ENCODE measurements at places on chromosomes 2 and 18.

DNA sequence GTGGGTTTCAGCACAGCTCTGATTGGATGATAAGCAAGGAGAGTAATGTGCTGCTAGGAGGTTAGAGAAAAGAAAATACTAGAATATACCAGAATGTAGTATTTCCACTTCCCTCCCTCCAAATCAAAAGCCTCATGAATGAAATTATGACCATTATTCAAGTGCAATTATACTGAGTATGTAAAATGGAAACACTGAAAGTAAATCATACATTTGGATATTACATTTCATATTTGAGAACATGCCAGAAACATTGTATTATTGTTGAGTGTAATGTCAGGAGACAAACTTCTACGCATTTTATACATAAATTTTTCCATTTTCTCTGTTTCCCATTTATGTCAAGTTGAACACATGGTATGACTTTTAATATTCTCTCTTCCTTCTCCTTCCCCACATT, 942 bp upstream of the CETN1 start:
- no peak for DNase-seq

DNA sequence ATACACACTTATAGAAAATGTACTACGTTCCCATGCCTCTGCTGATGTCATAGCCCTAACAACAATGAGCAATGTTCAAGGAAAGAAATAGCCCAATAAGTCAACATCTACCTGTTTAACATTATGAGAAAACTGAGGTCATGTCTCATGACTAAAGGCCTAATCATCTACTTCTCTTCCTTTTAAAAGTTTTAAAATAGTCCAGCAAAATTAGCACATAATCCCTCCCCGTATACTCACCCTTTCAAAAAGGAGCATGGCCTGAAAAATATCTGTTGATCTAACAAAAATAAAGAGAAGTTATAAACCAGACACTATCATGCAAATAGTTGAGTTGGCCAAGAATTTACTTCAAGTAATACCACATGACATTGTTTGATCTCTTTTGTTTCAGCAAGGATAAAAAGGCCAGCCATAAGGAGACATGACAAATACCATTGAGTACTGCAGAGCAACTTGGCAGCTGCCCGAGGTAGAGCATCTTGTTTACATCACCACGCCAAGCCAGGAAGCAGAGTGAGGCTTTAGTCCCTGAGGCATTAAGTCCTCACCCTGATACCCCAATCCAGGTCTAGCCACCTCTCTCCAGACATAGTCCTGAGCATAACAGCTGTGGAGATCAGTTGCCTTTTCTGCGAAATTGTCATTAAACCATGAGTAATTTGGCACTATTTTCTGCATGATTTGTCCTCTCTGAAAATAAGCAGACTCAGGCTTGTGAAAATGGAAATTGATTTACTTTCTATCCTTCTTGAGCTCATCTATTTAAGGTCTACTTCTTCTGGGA, 137.4 kb upstream of the ETAA1 start:
- DNase-seq: no peak

GRCh38 chr18:59768409-59768808, 71.2 kb upstream of the CCBE1 start:
- DNase-seq: no peak

DNA sequence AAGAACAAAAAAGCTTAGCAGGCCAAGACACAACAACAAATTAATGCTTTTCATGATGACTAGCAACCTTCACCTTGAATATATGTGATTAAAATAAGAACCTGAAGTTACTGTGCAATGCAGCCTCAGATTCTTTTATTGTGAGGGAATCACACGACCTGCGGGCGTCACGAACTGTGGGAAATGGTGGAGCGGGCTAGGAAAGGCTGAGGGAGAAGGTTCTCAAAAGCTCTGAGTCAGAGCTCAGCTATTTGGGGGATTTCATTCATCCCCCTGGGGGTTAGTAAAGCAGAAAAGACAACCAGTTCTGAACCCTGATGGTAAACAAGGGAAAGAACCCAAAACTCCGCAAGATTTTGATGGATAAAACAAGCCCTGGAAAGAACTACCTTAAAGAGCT, 89.3 kb upstream of the NCKAP5 start:
- no peak for DNase-seq

DNA sequence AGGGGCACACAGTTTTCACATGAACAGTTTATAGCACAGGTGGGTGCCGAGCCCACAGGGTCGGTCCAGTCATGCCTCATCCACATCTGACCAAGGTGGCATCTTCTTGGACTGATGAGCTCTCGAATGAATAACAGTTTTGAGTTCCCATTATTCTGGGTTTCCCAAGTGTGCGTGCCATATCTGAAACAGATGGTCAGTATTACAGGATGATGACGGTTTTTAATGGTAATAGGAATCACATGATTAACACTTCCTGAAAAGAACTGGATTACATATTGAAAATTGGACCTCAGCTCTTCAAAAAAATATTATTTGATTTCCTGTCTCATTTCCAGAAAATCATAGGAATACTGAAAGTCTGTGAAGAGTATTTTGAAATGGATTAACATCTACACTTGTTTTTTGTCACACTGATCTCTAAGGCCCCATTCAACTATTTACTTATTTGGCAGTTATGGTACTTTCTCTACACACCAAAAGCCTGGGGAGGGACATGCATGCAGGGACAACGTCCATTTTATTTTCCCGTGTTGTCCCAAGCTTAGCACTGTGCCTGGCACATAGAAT, 22.2 kb upstream of the NAB1 start:
- DNase-seq: no peak

- no peak for DNase-seq
Measured at GRCh38 chr2:20062615-20063545, 11.5 kb upstream of the LAPTM4A start.

GRCh38 chr18:23350188-23350587, 102.9 kb upstream of the RIOK3 start:
- no peak for DNase-seq

GRCh38 chr18:12599543-12599942, 58.4 kb downstream of the SPIRE1 start:
- DNase-seq: no peak

- DNase-seq: no peak
Measured at GRCh38 chr2:235661167-235661937, 167.5 kb downstream of the AGAP1 start.
